ENCODE measurements at places on chromosomes 5 and 9.

- DNase-seq: no peak
Observed at GRCh38 chr9:124890179-124890578, 28.2 kb downstream of the ARPC5L start.

GRCh38 chr9:123129423-123129822 is 96.0 kb downstream of the GPR21 start:
- no peak for DNase-seq

DNA sequence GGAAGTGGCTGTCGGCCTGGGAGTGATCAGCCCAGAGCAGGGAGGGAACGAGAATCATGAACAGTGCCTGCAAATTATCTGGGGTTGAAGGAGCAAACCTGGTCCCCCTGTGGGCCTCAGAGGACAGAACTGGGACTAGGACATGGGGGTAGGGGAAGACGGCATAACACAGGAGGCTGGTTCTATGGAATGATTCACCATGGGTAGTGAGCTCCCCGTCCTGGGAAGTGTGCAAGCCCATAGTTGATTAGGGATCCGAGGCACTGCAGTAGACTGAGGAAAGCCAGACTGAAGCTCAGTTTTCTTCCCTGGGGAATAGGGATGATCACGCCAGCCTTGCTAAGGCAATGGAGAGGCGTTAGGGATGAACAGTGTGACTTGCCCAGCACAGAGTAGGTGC is 5.6 kb downstream of the ADGRD2 start:
- no peak for DNase-seq

GRCh38 chr5:39534690-39535089 is 109.9 kb upstream of the DAB2 start:
- no peak for DNase-seq

DNA sequence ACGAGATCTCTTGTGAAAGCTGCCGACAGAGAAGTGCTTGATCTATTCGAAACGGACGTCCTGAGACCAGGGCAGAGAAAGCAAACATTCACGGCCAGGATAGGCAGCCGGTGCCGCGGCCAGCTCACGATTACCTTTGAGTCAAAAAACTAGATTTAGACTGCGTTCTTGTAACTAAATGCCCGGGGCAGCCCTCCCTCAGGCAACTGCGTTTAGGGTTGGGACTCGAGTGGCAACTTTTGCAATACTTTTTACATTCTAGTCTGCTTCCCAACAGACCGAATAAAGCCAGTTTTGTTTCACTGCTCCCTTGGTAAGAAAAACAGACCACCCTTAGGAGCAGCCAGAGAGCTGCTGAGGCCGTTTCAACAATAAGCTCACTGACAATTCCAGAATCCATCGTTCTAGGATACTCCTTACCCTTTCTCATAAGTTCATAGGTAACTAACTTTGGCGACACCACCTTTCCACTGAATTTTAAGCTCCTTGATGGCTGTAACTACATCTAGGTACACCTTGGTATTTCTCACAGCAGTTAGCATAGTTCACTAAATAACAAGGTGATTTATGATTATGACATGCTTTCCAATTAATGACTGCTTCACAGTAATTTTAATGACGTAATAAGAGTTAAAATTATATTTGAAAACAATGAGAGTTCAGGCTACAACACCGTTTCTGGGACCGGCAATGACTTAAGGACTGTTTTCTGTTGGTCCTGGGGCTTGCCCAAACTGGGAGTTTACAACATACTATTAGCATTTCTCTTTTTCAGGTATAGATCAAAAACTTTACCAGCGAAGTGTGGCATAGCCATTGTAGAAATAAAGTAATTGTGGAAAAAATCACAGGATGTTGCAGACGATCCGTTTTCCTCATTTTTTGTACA is 899 bp upstream of the RAPGEF6 start:
- DNase-seq: peak; percentile 35

GRCh38 chr9:74503219-74503618 is 6.1 kb downstream of the RORB start:
- no peak for DNase-seq

- DNase-seq: no peak
Observed at GRCh38 chr5:1177826-1178528, 23.4 kb upstream of the SLC6A19 start.

DNA sequence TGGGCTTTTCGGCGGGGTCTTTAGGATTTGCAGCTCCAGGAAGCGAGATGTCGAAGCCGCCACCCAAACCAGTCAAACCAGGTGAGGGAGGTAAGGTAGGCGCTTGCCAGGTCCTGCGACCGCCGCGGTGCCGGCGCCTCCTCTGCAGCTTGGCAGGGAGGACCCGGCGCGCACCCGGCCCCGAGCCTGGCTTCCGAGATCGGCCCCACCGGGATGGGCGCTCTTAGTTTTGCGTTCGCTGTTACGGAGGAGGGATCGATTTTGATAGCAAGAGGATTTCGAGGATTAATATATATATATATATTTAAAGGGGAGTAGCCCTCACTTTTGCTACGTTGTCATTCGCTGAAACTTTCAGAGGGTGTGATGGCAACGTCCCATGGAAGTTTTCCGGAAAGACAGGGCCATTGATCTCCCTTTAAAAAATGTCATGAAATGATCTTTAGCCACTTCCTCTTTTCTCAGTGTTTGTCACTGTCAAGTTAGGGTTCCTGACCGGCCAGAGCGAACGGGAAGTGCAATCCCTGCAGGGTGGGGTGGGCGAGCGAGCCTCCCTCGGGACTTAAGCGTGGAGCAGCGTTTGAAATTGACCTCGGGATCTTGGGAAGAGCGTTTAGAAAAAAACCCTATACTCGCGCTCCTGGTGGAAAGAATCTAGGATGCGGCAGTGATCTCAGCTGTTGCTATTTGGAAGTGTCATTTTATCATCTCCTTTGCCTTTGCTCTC is 495 bp downstream of the OSTF1 start:
- DNase-seq: peak; percentile 62

GRCh38 chr5:69032009-69032408 is 61.8 kb upstream of the SLC30A5 start:
- DNase-seq: peak; percentile 30

DNA sequence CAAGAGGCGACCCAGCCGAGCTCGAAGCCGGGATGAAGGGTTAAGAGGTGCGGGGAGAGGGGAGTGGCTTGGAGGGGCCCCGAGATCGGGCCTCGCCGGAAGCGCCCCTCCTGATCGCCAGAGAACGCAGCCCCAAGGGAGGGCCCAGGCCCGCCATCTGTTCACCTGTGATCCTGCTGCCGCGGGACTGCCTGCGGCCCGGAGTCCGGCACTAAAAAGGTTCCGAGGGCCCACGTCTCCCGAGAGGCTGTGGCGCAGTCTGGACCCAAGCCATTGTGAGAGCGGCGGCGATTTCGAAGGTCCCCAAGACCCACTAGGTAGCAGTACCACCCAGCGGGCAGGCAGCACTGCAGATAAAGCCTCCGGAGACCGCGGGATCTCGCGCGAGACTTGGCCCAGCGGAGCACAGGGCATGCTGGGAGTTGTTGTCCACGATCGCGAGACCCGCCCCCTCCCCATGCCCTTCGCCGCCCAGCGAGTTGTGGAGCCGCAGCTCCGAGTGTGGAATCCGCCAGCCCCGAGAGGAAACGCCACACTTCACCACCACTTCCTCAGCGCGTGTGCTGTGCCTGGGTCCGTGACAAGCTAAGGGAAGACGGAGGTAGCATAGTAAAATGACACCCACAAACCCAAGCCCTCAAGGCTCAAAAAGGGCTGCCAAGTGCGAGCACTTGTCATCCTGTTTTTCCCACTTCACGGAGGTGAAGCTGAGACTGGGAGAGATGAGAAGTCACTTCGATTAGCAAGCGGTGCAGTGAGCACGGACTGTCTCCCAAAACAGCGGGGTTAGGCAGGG is at the start of gene KIAA1191:
TSS of gene KIAA1191 (minus strand) at position 328 of the 796 bp plus-strand sequence. CDS start 2,256 bp downstream, outside the sequence.
- peak; percentile 92 for DNase-seq

- DNase-seq: no peak
Observed at GRCh38 chr5:56703952-56704351, 111.4 kb upstream of the MAP3K1 start.

- no peak for DNase-seq
Observed at GRCh38 chr9:90000925-90001324, 396.1 kb downstream of the GADD45G start.

DNA sequence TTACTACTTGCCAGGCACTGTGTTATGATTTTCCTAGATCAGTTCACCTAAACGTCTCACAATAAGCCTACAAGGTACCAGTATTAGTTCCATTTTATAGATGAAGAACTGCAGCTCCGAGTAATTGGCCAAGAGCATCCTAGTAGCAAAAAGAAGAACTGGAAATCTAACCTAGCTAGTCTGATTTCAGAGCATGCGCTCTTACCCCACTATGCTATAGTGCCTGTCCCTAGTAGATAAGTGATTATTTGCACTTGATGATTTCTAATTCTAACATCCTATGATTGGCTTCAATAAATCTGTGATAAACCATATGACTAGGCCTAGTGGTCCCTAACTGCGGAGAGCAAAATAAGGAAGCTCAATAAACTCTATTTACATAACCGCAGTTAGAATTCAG is 7.1 kb upstream of the PLAC8L1 start:
- no peak for DNase-seq

GRCh38 chr5:56816546-56817081 is 1.3 kb downstream of the MAP3K1 start:
- DNase-seq: peak; percentile 69

GRCh38 chr9:79408200-79408599 is 163.6 kb upstream of the TLE4 start:
- DNase-seq: no peak

GRCh38 chr9:95211028-95211427 is 106.5 kb downstream of the FANCC start:
- DNase-seq: no peak

DNA sequence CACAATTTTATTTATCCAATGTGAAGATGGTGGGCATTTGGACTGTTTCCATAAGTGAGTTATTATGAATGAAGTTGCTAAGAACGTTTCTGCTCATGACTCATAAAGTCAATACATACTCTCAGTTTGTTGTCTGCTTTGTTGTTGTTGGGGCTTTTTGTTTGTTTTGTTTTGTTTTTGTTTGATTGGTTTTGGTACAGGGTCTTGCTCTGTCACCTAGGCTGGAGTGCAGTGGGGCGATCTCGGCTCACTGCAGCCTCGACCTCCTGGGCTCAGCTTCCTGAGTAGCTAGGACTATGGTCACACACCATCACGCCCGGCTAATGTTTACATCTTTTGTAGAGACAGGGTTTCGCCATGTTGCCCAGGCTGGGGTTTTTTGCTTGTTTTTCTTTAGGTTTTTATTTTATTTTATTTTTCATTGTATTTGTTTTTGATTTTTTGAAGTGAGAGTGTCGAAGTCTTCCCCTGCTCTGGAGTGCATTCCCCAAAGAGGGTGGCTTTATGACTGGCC is 18.0 kb downstream of the TRIM7 start:
- no peak for DNase-seq

DNA sequence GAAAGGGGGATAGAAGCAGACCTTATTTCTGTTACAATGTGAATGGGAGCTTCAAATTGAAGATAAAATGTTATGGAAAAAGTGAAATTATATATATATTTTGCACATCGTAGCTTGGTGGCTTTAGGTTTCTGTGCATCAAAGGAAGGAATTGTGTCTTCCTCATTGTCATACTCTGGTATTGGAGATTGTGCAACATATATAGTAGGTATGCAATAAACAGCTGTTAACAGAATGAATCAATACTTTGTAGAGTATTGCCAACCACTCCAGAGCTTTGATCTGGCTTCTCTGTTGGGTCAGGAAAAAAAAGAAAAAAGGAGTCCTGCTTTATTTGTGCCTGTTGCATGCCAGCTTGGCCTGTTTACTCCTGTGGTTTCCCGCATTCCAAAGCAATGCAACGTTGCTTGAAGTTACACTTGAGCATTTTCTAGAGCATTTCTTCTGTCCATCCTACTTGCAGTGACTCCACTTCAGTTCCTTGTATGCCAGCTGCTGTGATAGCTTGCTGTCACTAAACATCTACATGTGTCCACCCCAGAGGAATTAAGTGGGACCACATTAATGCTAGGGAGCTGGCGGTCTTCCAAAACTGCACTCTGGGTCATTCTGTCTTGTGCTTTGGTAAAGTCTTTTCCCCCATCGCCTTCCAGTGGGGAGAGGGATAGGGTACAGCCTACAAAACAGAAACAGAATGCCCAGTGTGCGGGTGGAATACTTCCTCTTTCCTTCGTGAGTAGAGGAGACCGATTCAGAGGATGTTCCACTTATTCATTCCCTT is 62.0 kb upstream of the MEF2C start:
- no peak for DNase-seq

- no peak for DNase-seq
Observed at GRCh38 chr9:76534026-76534425, 75.0 kb downstream of the GCNT1 start.

GRCh38 chr5:62778316-62779009 is 199.8 kb downstream of the LRRC70 start:
- no peak for DNase-seq

GRCh38 chr5:88870285-88870684 is 12.7 kb downstream of the MEF2C start:
- no peak for DNase-seq

Measured in D341Med (cell line).